ENCODE measurements at places on chromosomes 1 and 21. TPM values are rescaled to one million over a fixed set of nuclear protein-coding genes. Genes with fewer than 3 reads are reported as not detected.

DNA sequence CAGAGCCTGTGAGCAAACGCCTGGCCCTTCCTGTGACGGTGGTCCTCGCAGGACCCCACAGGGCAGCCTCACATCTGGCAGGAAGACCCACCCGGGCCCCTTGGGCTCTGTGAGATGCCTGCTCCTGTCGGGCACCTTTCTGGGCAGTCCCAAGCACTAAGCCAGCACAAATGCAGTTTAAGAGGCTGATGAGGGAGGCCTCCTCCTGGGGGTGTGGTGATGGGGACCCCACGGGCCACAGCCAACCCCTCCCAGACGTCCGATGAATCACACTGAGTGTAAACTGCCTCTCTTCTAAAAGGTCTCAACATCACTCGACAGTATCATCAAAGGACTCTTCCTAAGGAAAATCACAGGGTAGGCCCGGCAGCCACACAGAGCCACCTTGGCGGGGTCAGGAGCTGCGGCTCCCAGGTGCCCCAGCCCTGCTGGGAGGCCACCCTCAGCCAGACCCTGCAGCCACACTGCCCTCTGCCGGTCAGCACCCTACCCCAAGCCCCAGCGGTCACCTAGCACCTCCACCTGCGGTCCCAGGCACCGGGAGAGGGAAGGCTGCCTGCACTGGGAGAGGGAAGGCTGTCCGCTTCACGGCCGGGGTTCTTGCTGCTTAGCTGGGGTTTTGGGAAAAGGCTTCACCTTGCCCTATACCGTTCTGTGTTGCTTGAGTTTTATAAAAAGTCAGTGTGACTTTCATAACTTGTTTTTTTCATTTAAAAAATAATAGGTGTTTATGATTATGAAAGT, 3.9 kb upstream of the PRKCZ start:
- peak; percentile 39 for DNase-seq

- no peak for DNase-seq
These were observed 48.3 kb upstream of the LBR start for GRCh38 chr1:225476100-225476511.

DNA sequence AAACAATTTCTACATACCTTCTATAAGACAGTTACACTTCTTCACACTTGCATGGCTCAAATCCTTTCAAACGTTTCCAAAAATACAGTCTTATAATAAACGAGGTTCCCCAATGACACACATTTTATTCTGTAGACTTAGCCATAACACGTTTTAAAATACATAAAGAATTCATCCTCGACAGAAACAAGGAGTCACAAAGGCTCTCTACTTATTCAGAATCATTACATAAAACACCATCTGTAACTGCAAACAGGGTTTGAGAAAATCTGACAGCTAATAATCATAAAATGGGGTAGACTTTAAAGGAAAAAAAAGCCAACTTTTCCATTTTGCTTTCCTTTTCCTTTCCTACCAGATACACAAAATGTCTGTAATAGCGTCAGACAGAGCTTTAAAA, 1.8 kb downstream of the PIK3R3 start:
- no peak for DNase-seq

DNA sequence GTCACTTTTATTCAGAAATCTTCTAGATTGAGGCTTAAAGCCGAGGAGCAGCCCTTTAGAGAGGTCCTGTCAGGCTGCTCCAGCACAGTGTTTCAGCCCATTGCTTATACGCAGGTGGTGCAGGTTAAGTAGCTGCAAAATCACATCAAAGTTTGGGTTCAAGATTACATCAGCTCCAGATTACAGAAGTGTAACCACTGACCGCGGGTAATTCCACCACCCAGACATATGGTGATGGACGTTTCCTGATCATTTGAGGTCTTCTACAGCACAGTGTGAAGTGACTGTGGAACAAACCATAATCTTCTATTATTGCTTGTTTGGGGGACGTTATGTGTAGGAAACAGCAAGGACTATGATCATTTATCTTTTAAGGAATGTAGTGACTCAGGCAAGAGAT, 11.8 kb downstream of the C1orf115 start:
- DNase-seq: no peak

Gene THEM5
- not detected for total RNA-seq

Gene NBPF4
- total RNA-seq: not detected

Gene GBP6
- total RNA-seq: not detected
